HCT116 (cell line): ENCODE measurements at places on chromosomes 5 and 9.
A peak's percentile ranks its signal among the peaks of the same experiment; 100 is the strongest.

GRCh38 chr9:9752722-9753121 lies 860.1 kb downstream of the PTPRD start:
- DNase-seq = no peak

DNA sequence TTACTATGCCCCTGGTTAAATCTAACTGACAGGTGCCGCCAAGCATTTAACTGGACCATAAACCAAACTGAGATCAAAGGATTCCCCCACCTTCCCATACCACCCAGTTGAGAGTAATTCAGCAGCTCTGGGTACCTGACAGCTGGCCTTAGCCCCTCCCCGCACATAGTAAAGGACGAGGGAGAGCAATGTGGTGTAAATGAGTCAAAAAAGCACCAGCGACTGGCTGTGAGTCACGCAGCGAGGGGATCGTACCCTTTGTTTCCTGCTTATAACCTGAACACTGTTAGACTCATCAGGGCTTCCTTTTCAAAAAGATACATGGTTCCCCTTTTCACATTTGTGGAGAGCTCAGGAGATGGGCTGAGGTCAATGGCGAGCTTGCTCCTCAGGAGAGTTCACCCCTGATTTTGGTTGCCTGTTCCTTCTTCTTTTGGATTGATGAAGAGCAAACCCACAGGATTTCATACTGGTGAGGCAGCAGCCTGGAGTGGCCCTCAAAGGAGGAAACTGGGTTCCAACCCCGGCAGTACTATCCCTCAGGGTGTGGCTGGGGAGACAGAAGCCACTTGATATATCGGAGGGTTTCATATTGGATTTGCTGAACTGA lies 71.5 kb downstream of the ANKRD33B start:
- peak; percentile 10 for DNase-seq

- no peak for DNase-seq
Measured at GRCh38 chr9:131733541-131734061, 6.3 kb downstream of the RAPGEF1 start.

DNA sequence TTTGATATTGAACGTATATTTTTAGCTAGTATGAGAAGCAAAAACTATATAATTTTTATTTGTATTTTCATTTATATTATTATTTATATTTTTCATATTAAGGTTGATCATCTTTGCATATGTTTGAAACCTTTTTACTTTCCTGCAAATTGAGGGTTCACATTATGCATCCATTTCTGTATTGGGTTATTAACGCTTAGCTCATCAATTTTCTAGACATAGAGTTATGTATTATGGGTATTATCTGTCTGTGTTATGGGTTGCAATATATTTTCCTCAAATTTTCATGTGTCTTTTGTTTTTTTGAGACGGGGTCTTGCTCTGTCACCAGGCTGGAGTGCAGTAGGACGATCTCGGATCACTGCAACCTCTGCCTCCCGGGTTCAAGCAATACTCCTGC lies 2377.0 kb upstream of the WWC1 start:
- DNase-seq = no peak

GRCh38 chr5:151570058-151570457 lies 21.1 kb downstream of the FAT2 start:
- peak; percentile 18 for DNase-seq

DNA sequence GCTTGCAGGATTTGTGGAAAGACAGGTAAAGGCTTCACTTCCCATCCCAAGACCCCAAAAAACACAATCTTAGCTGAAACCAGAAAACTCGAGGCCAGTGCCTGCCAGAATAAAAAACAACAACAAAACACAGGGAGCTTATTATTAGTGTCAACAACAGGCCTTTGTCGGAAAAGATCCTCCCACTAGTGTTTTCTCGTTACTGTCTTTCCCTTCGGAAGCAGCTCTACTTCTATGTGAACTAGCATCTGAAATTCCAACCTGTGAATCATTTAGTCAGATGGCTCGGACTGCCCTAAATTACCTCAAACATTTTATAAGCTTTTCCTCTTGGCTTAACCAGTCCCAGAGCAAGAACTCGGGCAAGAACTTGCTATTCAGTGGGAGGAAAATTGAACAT lies 122.2 kb upstream of the GNA14 start:
- DNase-seq = no peak
